ENCODE measurements at places on chromosomes 16 and 17.

DNA sequence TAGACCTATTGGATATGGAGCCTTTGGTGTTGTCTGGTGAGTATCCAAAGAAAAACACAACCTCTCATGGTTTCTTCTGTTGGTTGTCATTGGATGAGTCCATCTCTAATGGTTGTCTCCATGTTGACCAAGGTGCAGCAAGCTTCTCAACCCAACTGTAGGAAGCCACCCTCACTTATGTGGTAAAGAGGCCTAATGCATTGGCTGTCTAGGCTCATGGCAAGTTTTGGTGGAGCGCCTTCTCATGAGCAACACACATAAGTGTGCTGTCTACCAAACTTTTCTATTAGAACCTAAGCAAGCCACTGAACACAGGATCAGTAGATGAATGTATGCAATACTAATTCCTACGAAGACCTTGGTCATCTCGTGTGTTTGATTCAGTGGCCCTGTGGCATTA, 819 bp downstream of the NLK start:
- DNase-seq: no peak

DNA sequence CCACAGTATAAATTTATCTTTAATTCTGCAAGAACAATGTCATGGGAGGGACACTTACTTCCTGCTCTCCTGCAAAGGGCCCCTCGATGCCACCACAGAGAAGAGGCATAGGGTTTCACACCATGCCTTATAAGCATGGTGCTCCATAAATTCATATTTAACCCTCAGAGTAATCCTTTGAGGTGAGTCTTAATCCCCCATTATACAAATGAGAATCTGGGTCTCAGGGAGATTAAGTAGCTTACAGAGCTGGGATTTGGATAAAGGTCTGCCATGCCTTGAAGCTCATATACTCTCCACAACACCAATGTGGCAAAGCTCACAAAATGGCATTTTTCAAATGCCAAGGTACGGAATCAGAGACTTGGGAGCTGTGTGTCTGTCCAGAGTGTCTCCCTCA, 268.5 kb upstream of the CCL2 start:
- no peak for DNase-seq

DNA sequence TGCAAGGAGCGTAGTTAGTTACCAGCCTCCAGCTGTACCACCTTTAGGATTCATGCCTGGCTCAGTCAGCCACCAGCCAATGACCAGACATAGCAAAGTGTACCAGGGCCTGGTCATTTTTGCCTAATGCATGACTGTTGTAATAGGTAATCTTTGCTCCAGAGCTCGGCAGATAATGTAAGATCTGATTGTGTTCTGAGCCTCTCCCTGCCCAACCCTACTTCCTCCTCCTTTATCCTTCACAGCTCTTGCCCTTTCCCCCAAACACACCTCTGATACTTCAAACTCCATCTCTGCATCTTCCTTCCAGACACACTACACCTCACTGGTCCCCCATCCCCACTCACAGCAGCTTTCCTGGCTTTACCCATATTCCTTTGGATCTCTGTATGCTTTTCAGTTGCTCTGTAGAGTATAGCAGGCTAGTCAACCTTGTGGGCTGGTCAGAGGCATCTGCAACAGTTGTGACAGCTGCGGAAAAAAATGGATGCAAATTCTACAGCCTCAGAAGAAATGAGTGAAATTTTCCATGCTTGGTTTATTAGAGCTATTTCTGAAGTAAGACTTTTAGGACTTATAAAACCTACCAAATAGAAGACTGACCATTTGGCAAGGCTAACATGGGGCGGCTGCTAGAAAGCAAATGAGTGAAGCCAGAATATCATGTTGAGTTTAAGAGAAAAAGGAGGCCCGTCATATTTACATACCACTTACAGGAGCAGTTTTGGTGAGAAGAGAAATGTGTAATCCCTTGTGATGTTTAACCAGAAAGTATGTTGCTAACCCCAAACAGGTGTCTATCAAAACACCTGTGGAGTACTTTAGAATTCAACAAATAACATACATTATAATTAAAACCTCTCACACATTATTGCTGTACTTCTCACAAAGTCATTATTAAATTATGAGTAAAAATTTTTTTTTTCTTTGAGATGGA, 19.9 kb upstream of the C16orf87 start:
- peak; percentile 2 for DNase-seq

GRCh38 chr17:50580646-50581045, 20.1 kb downstream of the CACNA1G start:
- DNase-seq: no peak

DNA sequence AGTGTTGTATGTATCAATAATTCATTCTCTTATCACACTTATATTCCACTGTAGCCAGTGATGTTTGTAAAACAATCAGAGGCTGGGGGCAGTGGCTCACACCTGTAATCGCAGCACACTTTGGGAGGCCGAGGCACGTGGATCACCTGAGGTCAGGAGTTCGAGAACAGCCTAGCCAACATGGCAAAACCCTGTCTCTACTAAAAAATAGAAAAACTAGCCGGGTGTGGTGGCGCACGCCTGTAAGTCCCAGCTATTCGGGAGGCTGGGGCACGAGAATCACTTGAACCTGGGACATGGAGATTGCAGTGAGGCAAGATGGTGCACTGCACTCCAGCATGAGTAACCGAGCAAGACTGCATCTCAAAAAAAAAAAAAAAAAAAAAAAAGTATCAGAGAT, 217.0 kb downstream of the CPPED1 start:
- no peak for DNase-seq

GRCh38 chr17:54971147-54971546, 2.6 kb downstream of the STXBP4 start:
- DNase-seq: no peak

DNA sequence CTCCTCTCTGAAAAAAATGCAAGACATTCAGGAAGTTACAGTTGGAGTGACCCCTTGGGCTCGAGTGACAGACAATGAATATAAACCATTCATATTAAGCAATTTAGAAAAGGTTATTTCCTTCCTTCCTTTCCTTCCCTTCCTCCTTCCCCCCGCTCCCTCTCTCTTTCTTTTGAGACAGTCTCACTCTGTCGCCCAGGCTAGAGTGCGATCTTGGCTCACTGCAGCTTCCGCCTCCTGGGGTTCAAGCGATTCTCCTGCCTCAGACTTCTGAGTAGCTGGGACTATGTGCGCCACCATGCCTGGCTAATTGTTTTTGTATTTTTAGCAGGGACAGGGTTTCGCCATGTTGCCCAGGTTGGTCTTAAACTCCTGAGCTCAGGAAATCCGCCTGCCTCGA, 13.2 kb downstream of the PSMD12 start:
- DNase-seq: no peak

- DNase-seq: no peak
Measured at GRCh38 chr17:2899906-2900305, 103.7 kb downstream of the RAP1GAP2 start.

DNA sequence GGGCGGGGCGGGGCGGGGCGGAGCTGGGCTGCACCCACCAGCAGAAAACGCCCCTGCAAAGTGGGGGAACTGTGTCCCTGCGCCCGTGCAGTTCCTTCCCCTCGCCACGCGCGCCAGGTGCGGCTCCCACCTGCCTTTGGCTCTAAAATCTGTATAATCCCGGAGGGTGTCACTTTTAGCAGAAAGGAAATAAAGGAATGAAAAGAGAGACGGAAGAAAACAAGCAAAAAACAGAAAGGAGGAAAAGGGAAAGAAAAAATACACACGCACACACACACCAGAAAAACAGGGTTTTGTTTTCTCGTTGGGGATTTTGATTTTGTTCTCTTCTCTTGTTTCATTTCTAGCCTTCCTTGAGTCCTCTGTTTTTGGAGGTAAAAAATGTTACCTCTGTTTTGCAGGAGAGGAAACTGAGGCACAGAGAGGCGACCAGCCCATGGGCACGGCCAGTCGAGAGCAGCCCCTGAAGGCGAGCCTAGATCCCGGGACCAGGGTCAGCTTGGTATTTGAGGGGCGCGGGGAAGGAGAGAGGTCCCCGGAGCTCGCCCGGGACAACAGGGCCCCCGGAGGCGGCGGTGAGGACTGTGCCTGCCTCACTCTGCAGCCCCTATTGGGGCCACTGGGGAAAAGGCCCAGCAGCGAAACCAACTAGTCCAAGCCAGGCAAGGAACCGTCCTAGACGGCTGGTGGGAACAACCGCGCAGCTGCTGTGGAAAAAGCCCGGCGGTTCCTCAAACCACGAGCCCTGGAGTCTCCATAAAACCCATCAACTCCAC, 594 bp upstream of the CARHSP1 start:
- peak; percentile 36 for DNase-seq

DNA sequence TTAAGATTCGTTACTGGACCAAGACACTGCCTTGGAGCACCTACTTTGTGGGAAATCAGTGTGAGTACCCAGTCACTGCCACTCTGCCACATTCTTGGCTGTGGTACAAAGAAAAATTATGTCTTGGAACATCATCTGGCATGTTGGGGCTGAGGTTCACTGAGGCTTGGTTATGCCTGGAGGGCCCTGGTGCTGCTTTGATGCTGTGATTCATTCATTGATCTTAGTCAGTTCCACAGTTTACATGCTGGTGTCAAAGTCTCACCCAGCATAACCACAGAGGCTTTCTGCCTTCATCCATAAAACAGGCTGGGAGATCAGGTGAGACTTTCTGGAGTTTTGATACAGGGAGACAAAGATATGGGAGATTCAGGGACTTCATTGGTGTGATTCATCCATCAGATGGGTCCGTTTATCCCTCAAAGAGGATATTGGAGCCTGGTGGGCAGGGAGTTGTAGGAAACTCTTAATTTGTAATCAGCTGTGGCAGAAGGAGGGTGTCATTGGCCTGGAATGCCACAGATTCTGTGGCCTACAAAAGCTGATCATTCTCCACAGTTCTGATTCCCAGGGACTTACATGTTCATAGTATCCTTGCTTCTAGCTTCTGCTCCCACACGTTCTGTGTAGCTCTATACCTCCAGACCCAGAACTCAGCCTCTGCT, 322.5 kb downstream of the PMP22 start:
- no peak for DNase-seq

DNA sequence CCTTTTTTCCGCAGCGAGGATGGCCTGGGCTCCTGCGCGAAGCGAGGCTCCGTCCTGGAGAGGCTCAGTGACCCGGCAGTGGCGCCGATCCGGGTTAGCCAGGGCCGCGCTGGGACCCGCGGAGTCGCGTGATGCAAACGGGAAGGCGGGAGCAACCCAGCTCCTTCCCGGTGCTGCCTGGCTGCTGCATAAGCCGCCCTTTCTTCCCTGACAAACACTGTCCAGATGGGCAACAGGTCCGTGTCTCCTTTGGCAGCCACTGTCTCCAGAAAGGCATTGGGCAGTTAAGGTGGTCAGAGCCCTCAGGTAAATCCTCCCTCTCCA, 21.8 kb upstream of the ZNHIT3 start:
- no peak for DNase-seq

DNA sequence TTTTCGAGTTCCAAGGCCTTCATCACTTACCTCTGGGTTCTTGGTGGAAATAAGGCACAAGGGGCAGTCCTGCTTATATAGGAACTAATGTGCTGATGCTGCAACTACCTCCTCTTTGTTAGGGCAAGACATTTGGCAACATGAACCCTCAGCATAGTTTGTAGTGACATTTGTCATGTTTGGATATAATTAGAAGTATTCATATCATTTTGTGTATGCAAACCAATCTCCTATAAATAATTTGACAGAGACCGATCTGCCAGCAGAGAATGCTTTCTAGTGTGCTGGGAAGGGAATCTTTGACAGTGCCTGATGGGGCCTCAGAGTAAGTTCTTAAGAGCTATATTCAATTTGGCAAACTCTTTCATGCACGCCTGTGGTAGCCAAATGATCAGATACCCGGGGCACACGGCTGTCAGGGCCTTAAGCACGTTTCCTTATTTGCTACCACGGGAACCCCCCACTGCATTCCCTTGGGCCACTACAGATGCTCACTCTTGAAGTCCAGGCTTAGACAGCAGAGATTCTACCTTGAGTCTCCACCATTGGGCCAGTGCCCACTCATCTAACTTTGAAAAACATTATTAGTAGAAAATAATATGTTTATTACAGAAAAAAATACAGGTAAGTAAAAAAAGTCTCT, at the start of gene MYH8:
MYH8 (minus strand) TSS at position 51 of the 643 bp plus-strand sequence. CDS start 1,723 bp downstream, outside the sequence.
- no peak for DNase-seq

DNA sequence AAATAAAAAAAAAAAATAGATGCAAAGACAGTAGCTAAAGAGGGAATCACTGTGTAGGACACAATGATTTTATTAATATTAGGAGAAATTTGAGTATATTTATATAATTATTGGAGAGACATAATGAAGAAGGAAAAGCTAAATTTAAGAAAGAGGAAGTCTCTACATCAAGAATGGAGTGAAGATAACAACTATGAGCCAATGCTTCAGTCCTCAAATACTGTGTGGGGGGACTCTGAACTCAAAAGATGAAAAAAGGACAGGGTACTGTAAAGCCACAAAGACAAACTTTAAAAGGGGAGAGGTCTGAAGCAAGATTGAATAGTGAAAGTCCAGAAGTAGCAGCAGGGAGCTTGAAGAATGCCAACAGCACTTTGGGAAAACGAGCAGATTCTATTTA, 44.7 kb downstream of the SKAP1 start:
- no peak for DNase-seq

DNA sequence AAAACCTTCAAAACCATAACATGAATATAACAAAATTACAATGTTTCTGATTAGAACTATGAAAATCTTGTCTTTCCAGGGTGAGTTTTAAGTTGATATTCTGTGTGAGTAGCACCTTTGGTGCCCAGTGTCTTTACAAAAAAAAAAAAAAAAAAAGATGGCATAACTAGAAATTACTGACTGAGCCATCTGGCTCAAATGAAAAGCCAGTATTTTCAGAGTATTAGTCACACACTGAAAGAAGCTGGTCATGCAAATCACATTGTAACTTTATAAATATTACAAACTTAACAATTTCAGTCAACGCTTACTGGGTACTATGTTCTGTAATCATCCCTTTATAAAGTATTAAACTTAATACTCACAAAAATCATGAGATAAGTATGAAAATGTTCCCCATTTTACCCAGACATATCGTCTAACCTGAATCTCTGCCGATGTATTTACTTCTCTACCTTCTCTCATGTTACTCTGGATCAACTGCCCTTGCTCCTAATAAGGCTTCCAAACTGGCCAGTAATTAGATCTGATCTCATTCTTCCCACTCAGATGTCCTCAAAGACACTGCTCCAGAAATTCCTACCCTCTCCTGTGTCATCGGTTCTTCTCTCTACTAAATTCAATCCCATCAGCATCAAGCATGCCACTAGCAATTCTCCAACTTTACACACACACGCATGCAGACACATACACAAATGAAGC, 25.4 kb downstream of the UBE2G1 start:
- no peak for DNase-seq

DNA sequence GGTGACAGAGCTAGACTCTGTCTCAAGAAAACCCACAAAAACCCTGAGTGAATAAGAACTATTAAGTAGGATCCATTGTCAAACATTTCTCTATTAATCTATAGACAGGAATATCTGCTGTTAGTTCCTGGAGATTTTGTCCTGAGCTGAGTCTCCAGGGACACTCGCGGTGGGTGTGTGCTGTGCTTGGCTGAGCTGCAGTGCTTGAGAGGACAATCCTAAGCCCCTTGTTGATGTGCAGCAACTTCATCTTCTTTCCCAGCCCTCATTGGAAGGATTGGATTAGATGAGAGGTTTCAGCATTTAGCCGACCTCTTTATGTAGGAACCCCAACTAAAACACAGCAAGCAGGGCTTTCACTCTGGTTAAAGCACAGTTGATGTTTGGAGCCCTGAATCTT, 33.3 kb downstream of the NDEL1 start:
- DNase-seq: no peak

All from RPMI8226 (cell line).